ENCODE measurements at places on chromosomes 1 and 21.

- DNase-seq: no peak
Measured at GRCh38 chr21:34345892-34346291, 17.9 kb upstream of the KCNE2 start.

DNA sequence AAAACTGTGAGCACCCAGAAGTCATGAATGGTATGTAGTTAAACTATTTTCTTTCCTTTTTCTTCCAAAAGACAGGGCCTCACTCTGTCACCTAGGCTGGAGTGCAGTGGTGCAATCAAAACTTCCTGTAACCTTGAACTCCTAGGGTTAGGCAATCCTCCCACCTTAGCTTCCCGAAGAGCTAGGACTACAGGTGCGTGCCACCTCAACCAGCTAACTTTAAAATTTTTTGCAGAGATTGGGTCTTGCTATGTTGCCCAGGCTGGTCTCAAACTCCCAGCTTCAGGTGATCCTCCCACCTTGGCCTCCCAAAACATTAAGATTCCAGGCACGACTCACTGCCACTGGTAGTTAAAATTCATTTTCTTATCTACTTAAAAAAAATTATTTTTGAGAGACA lies 62.5 kb downstream of the GATAD2B start:
- no peak for DNase-seq

- no peak for DNase-seq
Measured at GRCh38 chr21:17610911-17611310, 1.8 kb downstream of the BTG3 start.

DNA sequence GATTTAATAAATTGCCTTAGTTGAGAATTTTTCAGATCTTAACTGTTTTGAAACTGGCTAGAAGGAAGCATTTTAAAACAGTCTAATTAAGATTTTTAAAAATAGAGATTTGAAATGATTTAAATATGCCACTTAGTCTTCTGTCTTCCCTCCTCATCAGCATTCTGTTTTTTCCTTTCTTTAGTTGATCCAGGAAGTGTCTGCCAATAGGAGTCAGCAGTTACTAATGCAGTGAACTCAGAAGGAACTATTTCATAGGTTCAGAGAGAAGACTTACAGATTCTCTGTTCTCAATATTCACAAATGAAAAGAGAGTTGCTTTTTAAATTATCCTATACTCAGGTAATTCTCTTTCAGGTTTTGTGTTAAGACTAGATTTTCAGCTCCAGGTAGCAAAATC lies 84.5 kb downstream of the RPS6KC1 start:
- DNase-seq: no peak

GRCh38 chr1:89809556-89809955 lies 11.3 kb upstream of the LRRC8D start:
- DNase-seq: no peak

- no peak for DNase-seq
Measured at GRCh38 chr1:150967936-150968335, 6.7 kb downstream of the CERS2 start.

GRCh38 chr1:58942759-58943191 lies 158.9 kb upstream of the JUN start:
- no peak for DNase-seq

DNA sequence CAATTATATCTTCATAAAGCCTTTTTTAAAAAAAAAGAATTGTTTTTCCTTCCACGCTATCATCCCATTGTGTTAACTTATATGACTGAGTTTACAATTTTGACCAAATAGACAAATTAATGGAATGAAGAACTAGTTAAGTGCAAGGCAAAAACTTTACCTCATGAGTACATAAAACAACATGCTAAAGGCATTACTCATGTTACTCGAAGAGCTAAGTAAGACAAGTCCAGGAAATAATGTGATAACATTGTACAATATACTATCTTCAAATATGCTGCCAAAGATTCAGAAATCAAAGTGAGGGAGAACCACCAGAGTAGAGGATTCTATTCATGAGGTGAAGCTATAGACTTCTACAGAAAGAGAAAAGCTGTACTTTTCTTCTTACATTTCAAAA lies 24.2 kb upstream of the DYNLT5 start:
- no peak for DNase-seq

- DNase-seq: no peak
Measured at GRCh38 chr1:154325583-154326545, 539 bp downstream of the ATP8B2 start.

DNA sequence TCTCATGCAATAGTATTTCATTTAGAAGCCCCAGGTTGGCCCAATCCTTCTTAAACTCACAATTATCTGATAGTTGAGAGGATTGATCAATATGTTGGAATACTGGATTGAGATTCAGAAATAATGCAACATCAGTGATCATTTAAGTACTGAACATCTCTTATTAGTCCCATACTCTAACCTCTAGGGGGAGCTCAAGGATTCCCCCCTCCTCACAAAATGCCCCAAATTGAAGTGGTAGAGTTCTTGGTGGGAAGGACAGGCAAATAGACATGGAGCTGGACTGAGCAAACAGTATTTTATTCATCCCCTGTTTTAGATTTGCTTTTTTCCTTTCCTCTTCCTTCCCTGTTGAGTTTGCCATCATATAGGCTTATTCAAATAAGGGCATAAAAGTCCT lies 62.8 kb downstream of the NGF start:
- no peak for DNase-seq

DNA sequence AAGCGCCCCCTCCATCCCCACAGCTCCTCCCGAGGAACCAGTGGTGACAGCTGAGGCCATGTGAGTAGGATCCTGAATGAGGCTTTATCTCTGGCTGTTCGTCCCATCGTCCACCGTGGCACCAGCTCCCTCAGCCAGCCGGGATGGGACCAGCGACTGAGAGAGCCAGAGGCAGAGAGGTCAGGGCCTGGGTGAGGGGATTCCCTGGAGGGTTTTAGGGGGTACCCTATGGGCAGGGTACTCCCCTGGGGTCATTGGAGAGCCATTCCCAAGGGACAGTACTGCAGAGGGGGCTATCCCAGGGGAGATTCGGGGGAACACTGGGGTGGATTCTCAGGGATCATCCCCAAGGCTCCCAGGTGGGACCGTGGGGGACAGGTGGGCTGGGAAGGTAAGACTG lies 2.4 kb downstream of the TMEM125 start:
- no peak for DNase-seq

- no peak for DNase-seq
Measured at GRCh38 chr1:207156095-207156494, 52.1 kb downstream of the C4BPA start.

DNA sequence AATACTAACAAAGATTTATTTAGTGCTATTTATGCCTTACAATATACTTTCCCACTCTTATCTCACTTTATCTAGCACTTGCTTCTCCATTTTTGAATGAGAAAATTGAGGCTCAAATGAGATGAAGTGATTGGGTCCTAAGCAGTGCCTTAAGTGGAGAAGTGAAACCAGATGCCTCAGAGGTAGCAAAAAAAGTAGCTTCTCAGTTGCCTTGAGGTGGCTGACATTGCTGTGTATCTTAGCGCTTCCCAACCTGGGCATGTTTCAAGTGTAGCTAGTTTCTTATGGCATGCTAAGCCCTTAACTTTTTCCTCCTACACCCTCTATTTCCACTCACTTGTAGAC lies 390.4 kb downstream of the OMA1 start:
- DNase-seq: no peak

DNA sequence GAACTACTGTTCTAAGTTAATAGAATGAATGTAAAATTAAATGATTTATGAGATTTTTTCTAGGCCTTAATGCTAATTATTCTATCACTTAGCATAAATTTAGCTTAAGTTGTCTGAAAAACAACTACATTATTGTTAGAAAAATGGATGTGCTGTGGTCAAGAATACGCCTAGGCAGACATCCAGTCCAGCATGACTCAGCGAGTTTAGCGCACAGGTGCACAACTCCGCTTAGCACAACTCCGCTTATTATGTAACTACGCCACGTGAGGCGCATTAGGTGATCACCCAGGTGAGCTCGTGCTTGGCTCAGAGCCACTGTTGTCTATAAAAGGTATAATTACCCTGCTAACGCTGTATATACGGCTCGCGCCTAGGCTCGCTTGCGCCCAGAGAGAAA lies 1043.6 kb upstream of the ADGRL4 start:
- no peak for DNase-seq

DNA sequence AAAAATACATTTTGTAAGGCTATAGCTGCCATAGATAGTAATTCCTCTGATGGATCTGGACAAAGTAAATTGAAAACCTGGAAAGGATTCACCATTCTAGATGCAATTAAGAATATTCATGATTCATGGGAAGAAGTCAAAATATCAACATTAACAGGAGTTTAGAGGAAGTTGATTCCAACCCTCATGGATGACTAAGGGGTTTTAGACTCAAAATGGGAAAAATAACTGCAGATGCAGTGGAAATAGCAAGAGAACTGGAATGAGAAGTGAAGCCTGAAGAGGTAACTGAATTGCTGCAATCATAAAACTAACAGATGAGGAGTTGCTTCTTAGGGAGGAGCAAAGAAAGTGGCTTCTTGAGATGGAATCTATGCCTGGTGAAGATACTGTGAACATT lies 230.8 kb downstream of the KCTD3 start:
- DNase-seq: no peak

DNA sequence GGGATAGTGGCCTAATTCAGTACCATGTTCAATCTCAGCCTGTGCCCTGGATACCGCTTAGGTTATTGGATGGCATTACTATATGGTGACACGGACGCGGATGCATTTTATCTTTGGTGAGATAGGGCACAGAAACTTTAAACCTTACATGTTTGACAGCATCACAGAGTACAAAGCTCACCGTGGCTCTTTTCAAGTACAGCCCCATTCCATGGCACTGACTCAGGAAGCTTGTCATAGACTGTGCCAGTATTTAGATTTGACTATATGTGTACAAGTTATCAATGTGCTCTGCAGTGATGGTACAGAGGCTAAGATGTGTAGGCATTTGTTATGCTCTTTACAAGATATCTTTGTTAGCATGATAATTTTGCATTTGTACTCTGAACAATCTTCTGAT lies 169.0 kb downstream of the RYR2 start:
- no peak for DNase-seq

DNA sequence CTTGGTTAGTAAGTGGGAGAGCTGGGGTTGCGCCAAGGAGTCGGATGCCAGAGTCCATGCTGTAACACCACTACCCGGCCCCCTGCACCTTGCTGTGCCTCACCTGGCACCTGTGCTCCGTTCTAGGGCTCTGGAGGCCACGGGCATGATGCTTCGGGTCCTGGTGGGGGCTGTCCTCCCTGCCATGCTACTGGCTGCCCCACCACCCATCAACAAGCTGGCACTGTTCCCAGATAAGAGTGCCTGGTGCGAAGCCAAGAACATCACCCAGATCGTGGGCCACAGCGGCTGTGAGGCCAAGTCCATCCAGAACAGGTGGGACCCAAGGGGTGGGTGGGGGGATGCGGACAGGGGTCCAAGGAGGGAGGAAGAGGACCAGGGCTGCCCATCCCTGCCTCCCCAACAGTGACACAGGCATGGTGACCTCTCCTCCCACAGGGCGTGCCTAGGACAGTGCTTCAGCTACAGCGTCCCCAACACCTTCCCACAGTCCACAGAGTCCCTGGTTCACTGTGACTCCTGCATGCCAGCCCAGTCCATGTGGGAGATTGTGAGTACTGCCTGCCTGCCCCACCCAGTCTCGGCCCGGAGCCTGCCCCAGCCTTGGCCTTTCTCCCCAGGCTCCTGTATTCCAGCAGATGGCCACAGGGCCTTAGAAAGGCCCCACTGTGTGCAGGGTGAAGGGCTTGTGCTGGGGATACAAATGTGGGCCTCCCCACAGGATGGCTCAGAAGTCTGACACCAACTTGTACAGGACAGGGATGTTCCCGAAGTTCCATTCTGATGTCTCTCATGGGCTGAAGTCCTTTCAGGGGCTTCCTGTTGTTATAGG lies 9.6 kb upstream of the HTR6 start:
- no peak for DNase-seq

DNA sequence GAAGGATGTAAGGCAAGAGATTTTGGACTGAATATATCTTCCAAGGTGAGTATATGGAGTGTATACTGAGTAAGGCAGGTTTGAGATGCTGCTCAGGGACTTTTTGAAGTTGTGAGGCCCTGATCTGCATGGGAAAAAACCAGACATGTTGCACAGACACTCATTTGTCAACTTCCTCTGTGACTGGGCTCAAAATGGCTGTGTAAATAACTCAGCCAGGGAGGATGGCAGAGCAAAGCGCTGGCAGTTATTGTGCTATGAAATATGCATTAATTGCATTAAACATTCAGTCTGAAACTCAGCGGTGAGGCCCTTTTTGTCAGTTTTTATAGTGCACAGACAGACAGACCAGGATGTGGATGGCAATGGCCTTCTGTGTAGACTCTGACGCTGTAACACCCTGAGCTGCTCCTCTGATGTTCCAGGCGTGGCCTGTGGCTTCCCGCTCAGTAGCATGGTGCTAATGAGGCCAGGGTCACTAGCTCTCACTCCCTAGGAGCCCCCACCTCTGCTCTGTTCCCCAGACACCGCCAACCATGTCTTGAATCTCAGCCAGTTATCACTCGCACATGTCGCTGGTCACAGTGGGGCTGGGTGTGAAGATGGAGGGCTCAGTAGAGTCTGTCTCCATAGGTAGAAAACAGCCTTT lies 307.0 kb upstream of the PROX1 start:
- no peak for DNase-seq

- DNase-seq: no peak
Measured at GRCh38 chr21:45093035-45093532, 18.7 kb downstream of the ADARB1 start.

Data from GM18507 (cell line).